ENCODE measurements at places on chromosomes 5 and 9.
A peak's percentile ranks its signal among the peaks of the same experiment; 100 is the strongest.

- no peak for DNase-seq
These were observed 90.2 kb upstream of the SH3PXD2B start for GRCh38 chr5:172544371-172545095.

DNA sequence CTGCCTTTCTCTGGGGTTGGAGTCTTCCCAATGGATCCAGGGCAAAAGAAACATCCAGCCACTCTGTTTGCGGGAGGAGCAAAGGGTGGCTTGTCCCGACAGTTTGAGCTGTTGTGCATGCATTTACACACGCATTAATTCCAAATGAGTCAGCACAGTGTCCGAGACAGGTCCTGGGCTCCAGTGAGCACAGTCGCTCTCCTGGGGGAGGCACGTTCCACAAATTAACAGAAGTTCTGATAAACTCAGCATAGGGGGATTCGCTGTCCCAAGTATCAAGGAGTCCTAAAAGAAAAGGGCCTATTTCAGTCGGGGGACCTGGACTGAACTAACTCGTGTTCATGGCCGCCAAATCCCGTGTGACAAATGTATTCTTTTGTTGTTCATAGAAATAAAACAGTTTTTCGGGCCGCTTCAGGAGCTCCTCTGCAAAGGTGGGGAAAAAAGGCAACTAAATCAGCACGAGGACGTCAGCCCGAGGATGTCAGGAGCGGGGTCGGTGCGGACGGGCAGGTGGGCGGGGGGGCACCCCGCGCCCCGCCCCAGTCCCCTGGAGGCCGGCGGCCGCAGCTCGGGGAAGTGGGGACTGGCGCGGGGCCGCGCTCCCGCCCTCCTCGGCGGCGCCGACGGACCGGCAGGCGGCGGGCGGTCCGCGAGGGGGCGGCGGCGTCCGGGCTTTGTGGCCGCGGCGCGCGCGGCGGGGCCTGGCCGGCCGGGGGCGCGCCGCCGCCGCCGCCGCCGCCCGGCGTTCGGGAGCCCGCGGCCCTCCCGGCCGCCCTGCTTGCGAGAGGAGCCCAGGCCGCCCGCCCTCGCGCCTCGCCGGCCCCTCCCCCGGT lies at the start of gene MSANTD3:
Gene MSANTD3 (plus strand): TSS at position 614 of the 836 bp plus-strand sequence. CDS start 14,796 bp downstream, outside the sequence.
- peak; percentile 31 for DNase-seq

DNA sequence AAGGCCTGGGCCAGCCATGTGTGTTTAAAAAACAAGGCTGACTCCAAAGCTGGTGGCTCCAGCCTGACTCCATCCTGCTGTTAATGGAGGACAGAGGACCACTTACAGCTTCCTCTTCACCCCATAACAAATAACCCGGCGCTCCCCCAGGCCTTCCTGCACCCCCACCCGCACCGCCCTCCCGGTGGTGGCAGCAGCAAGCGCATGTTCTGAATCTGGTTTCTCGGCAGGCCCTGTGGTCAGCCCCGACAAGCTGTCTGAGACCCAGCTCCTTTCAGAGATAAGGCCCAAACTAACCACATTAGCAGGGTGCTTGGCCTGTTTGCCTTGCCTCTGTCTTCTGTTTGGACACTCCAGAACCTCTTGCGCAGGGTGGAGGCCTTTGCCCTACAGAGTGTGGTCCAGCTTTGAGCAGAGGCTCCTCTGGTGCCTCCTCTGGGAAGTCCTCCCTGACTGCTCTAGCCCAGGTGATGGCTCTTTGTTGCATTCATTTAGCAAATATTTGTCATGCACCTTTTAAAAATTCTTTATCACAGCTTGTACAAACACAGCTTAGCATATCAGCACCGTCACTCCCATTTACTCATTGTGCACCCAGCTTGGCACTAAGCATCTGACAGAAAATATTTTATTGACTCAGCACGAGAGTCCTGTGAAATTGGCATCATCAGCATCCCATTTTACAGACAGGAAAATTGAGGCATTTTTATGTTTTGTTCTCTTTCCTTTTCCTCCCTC lies 78.4 kb downstream of the NDFIP1 start:
- no peak for DNase-seq

GRCh38 chr5:66222455-66222854 lies 78.4 kb downstream of the SREK1 start:
- DNase-seq: no peak

DNA sequence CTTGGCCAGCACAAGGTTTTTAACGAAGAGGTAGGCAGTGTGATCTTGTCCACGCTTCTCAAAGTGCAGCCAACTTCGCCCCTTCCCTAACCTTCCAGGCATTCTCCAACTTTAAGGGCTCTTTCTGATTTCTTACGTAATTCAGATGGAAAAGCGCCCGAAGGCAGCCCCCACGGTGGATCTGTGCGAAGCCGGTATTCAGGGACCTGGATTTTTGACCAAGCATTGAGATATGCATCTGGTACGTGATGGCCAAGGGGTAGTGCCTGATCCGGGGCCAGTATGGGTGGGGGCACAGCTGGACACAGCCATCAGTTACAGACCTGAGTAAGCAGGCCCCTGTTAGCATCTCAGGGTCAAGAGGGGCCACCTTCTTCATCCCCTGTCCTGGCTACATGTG lies 80.0 kb downstream of the AMBP start:
- DNase-seq: no peak

DNA sequence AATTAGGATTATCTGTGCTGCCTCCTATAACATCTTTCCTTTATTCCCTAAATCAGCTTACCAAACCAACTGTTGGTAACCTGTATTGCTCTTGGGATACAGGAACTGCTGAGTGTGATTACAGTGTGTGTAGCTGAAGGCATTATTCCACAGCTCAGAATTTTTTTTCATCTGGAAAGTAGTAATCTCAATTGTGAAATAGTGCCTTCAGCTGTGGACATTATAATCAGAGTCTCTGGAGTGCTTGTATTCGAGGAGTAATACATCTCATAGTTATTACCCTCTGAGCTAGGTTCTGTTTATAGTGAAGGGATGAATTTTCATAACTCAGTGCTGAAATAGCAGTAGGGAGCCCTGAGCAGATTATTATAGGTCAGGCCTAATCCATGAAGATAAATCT lies 199.5 kb downstream of the MAST4 start:
- DNase-seq: no peak

DNA sequence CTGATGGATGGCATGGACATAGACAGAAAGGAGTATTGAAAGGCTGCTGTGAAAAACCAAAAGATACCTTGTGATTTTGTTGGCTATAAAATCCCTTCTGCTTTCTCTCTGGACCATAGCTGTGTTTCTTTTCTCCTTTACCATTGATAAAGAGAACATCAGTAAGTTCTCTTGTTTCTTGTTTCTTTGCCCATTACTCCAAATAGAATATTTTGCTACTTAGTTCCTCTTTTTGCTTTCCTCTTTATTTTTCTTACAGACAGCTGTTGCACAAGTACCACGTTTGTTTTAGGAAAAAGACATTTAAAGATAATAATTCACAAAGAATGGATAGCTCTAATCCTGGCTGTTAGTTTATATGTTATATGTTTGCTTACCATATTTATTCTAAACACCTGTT lies 1129.2 kb downstream of the DTWD2 start:
- DNase-seq: peak; percentile 66

DNA sequence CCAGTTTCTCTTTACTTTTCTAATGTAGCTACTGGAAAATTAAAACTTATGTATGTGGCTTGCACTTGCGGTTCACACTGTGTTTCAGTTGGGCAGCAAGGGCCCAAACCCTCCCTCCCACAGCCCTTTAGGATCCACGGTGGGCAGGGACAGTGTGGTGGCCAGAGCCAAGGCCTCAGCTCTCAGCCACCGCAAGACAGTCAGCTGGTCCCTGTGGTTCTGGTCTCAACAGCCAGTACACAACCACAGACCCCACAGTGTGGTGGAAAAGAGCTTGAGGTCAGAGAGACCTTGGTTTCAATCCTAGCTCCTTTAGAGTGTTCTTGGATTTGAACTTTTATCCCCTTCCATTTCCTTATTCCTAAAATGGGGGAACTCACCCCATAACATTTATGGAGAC lies 153.0 kb upstream of the SMIM23 start:
- DNase-seq: no peak

GRCh38 chr9:70362952-70363351 lies 51.5 kb downstream of the KLF9 start:
- DNase-seq: peak; percentile 2

- DNase-seq: no peak
These were observed 177.3 kb upstream of the VCAN start for GRCh38 chr5:83294246-83294645.

- DNase-seq: no peak
These were observed 300.5 kb downstream of the COX7C start for GRCh38 chr5:86918246-86918645.

All from AML-193 (cell line).